Effector memory CD4-positive, alpha-beta T cell (primary cell): ENCODE measurements at places on chromosomes 11 and 22.
A peak's percentile ranks its signal among the peaks of the same experiment; 100 is the strongest.

DNA sequence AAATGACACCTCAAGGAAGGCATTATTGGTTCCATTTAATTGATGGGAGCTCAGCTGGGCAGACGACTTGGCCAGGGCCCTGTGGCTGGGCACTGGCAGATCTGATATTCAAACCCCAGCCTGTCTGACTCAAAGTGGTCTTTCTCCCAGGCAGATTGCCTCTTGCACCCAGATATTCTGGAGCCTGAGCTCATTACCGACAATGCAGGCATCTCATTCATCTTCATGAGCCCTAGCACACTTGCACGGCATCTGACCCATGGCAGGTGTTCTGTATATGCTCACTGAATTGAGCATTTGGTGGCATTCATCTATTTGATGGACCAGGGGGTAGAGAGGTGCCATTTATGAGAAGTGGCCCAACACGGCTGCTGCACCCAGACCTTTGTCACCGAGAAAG lies 193.1 kb downstream of the DSCAML1 start:
- H3K27ac ChIP-seq = no peak overlapping the region
- H3K4me1 ChIP-seq = no peaks in the 10 kb centered on the region
- H3K27me3 ChIP-seq = no peaks in the 10 kb centered on the region
- H3K36me3 ChIP-seq = no peaks in the 10 kb centered on the region
- no peak for DNase-seq
- no peak overlapping the region for H3K4me3 ChIP-seq

- H3K4me3 ChIP-seq = no peak overlapping the region
- no peaks in the 10 kb centered on the region for H3K36me3 ChIP-seq
- H3K4me1 ChIP-seq = no peaks in the 10 kb centered on the region
- H3K27me3 ChIP-seq = no peaks in the 10 kb centered on the region
- H3K27ac ChIP-seq = no peak overlapping the region
- DNase-seq = no peak
These were observed 150.0 kb downstream of the SHANK2 start for GRCh38 chr11:71102251-71102995.

- no peaks in the 10 kb centered on the region for H3K4me1 ChIP-seq
- H3K27me3 ChIP-seq = peaks cover 4% of the 10 kb centered on the region
- no peak for DNase-seq
- no peak overlapping the region for H3K27ac ChIP-seq
- H3K4me3 ChIP-seq = no peak overlapping the region
- no peaks in the 10 kb centered on the region for H3K36me3 ChIP-seq
These were observed 496.0 kb downstream of the MIAT start for GRCh38 chr22:27153386-27153785.

- peaks cover 12% of the 10 kb centered on the region for H3K4me1 ChIP-seq
- no peak overlapping the region for H3K4me3 ChIP-seq
- no peaks in the 10 kb centered on the region for H3K27me3 ChIP-seq
- H3K27ac ChIP-seq = peak overlapping the region; percentile 49
- no peaks in the 10 kb centered on the region for H3K36me3 ChIP-seq
These were observed 70.3 kb downstream of the MAML2 start for GRCh38 chr11:96272529-96273222.

DNA sequence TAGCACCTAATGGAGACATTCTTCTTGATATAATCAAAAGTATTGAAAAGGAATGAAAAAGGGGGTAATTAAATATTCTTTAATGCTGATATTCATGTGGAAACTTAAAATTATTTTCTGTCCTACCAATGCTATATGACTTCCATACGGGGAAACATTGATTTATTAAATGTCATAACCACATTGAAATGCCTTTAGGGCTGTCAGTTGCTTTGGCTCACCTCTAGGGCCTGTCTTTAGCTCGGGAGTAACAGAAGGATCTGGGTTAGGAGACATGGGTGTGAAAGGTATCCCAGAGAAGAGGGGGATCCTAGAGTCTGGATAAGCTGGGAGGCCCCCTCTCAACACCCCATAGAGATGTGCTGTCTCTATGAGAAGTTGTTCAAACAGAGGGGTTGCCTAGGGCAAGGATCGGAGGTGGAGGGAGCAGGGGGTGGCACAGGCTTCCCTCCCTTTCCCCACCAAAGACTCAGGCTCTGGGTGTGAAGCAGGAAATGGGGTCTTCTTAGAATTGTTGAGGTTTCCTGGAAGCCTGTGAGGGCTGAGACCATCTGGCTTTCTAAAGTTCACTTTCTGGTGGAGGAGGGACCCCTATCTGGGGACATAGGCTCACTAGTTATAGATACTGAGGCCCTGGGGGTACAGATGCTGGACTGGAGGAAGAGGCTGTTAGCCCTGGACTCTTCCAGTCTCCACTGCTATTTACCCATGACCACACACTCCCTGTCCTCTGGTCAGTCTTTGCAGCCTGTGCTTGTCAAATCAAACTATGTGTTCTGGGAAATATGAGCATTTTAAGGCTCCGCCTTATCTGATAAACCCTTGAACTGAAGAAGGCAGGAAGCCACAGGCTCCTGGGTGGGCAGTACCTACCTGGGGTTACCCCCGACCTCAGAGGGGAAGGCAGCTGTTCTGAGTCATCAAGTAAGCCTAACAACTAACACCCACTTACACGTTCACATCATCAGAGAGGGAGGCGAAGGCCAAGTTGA lies 55.8 kb upstream of the RRAS2 start:
- H3K27ac ChIP-seq = peak overlapping the region; percentile 35
- H3K4me3 ChIP-seq = no peak overlapping the region
- H3K27me3 ChIP-seq = no peaks in the 10 kb centered on the region
- H3K4me1 ChIP-seq = peaks cover 17% of the 10 kb centered on the region
- no peaks in the 10 kb centered on the region for H3K36me3 ChIP-seq

GRCh38 chr11:86464509-86465221 lies 90.0 kb downstream of the CCDC81 start:
- H3K27ac ChIP-seq = no peak overlapping the region
- no peak overlapping the region for H3K4me3 ChIP-seq
- H3K36me3 ChIP-seq = no peaks in the 10 kb centered on the region
- DNase-seq = no peak

GRCh38 chr11:56842814-56843794 lies 94.6 kb upstream of the OR9G4 start:
- no peaks in the 10 kb centered on the region for H3K4me1 ChIP-seq
- H3K27me3 ChIP-seq = no peaks in the 10 kb centered on the region
- no peak for DNase-seq
- H3K4me3 ChIP-seq = no peak overlapping the region

DNA sequence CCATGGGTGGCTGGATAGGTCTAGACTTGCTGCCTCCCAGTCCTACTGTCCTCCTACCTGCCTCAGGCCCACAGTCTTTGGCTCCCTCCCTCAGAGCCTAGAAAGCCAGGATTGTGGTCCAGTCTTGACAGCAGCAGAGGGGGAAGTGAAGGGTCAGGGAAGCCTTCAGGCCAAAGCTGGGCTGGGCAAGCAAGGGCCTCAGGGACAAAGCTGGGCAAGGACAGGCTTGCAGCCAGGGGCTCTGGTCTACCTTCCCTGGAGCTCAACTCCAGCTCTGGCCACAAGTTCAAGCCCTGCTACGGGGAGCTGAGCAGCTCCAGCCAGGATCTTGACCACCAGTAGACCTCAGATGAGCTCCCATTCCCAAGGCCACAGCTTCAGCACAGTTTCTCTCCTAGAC lies 14.9 kb downstream of the LMO1 start:
- H3K27ac ChIP-seq = no peak overlapping the region
- no peaks in the 10 kb centered on the region for H3K4me1 ChIP-seq
- no peaks in the 10 kb centered on the region for H3K36me3 ChIP-seq
- no peak for DNase-seq
- no peaks in the 10 kb centered on the region for H3K27me3 ChIP-seq

DNA sequence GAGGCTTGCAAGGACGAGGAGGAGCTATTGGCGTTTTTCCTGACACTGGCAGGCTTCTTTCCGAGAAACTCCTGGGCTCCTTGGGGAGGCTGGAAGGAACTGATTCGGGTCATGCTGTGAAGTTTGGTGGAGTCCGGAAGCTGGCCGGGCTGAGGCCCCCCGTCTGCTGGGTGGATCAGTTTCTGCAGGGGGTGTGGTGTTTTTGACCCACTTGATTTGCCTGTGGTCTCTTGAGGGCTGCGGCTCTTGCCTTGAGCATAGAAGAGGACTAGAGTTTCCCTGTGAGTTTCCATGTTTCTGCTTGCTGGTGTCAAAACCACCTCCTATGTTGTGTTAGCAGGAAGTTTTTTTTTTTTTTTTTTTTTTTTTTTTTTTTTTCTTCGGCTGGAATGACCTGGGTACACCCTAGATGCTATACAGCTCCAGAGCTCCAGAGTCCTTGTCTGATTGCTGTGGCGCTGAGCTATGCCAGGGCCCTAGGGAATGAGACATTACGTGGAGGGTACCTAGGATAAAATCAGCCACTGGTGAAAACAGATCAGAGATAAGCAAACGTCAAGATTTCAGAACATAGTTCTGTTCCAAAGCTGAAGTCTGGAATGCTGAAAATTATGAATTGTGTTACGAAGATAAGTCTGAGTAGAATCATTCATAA lies 728 bp downstream of the TBC1D22A start:
- peak overlapping the region; percentile 86 for H3K4me3 ChIP-seq
- no peaks in the 10 kb centered on the region for H3K27me3 ChIP-seq
- H3K36me3 ChIP-seq = no peaks in the 10 kb centered on the region
- DNase-seq = peak; percentile 35

DNA sequence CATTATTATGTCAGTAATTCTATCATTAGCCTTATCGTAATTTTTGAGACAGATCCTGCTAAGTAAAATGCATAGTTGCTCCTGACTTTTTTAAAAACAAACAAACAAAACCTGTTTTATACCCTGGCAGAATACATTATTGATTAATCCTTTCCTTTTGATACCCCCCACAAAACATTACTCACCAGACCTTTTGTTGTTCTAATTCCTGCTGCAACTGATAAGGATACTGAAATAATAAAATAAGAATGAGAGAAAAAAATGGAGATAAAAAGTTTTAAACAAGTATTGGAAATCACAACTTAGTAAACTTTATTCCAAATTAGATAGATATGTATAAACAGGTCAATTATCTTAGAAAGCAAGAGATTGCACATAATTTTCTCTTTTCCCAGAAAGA lies 28.6 kb downstream of the MS4A4E start:
- no peaks in the 10 kb centered on the region for H3K4me1 ChIP-seq
- no peak overlapping the region for H3K4me3 ChIP-seq
- H3K27me3 ChIP-seq = no peaks in the 10 kb centered on the region
- no peaks in the 10 kb centered on the region for H3K36me3 ChIP-seq
- H3K27ac ChIP-seq = no peak overlapping the region

DNA sequence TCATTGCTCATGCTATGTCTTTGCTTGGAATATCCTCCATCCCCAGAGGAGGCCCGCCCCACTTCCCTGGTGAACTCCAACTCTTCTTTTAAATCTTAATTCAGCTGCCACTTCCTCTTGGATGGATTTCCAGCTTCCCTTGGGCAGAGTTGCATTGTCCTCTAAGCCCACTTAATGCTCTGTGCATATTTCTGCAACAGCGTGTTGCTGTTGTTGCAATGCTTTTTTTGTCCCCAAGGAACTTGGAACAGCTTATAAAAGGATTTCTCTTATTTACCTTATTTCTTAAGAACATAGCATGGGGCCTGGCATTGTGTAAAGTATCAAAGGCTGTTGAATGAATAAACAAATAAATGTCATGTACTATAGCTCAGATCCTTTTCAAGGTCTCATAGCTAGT lies 507.4 kb downstream of the METTL15 start:
- H3K4me1 ChIP-seq = no peaks in the 10 kb centered on the region
- no peaks in the 10 kb centered on the region for H3K36me3 ChIP-seq
- no peak overlapping the region for H3K27ac ChIP-seq
- no peaks in the 10 kb centered on the region for H3K27me3 ChIP-seq
- DNase-seq = no peak

DNA sequence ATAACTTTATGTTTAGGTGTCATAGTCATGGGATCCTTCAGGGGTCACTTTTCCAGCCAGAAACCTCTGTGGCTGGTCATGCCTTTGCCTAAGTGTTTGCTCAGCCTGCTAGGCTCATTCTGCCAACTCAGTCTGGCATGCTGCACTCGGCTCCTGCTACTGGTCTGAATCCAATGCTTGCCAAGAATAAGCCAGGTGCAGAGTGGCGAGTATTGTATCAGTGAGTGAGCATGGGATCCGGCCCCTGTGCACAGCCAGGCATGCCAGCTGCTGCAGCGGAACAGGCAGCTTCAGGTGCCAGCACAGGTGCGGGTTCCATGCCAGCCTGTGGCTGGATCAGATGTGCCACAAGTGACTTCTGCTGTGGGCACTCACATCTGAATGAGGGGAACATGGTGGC lies 1269.3 kb upstream of the CNTN5 start:
- H3K27me3 ChIP-seq = no peaks in the 10 kb centered on the region
- no peak overlapping the region for H3K4me3 ChIP-seq
- no peaks in the 10 kb centered on the region for H3K4me1 ChIP-seq
- DNase-seq = no peak
- H3K27ac ChIP-seq = no peak overlapping the region

- H3K27ac ChIP-seq = peak within 1 kb of the TSS; percentile 87
- H3K36me3 ChIP-seq = peaks cover 4% of the 10 kb centered on the region
- DNase-seq = peak; percentile 58
- H3K4me3 ChIP-seq = peak within 1 kb of the TSS; percentile 86
These were observed at the start of gene CYTH4 for GRCh38 chr22:37282385-37282677. Gene CYTH4 (plus strand): TSS chr22:37282508. CDS start chr22:37282570, 62 bp downstream.

- H3K27ac ChIP-seq = no peak overlapping the region
- DNase-seq = no peak
- no peak overlapping the region for H3K4me3 ChIP-seq
- no peaks in the 10 kb centered on the region for H3K27me3 ChIP-seq
- no peaks in the 10 kb centered on the region for H3K36me3 ChIP-seq
- H3K4me1 ChIP-seq = no peaks in the 10 kb centered on the region
These were observed 79.9 kb downstream of the GRAMD1B start for GRCh38 chr11:123509737-123510578.

GRCh38 chr11:117175781-117176180 lies 2.8 kb upstream of the SIDT2 start:
- no peak overlapping the region for H3K27ac ChIP-seq
- H3K4me1 ChIP-seq = peaks cover 20% of the 10 kb centered on the region
- no peak for DNase-seq
- no peak overlapping the region for H3K4me3 ChIP-seq
- H3K36me3 ChIP-seq = no peaks in the 10 kb centered on the region

- no peak for DNase-seq
- no peaks in the 10 kb centered on the region for H3K27me3 ChIP-seq
- H3K36me3 ChIP-seq = no peaks in the 10 kb centered on the region
- H3K27ac ChIP-seq = no peak overlapping the region
- H3K4me3 ChIP-seq = no peak overlapping the region
- H3K4me1 ChIP-seq = no peaks in the 10 kb centered on the region
These were observed 22.5 kb downstream of the LRP4 start for GRCh38 chr11:46895821-46896220.

- no peaks in the 10 kb centered on the region for H3K36me3 ChIP-seq
- H3K4me1 ChIP-seq = no peaks in the 10 kb centered on the region
- H3K27ac ChIP-seq = no peak overlapping the region
- no peaks in the 10 kb centered on the region for H3K27me3 ChIP-seq
- no peak for DNase-seq
These were observed 3.4 kb upstream of the OR8I2 start for GRCh38 chr11:56089697-56090096.

GRCh38 chr22:44128958-44129618 lies 51.6 kb upstream of the PARVG start:
- DNase-seq = no peak
- no peak overlapping the region for H3K27ac ChIP-seq
- H3K4me3 ChIP-seq = no peak overlapping the region
- H3K4me1 ChIP-seq = no peaks in the 10 kb centered on the region

GRCh38 chr11:78112582-78113275 lies 26.7 kb downstream of the ALG8 start:
- no peak for DNase-seq
- H3K4me1 ChIP-seq = no peaks in the 10 kb centered on the region
- no peak overlapping the region for H3K4me3 ChIP-seq
- H3K27me3 ChIP-seq = no peaks in the 10 kb centered on the region
- H3K36me3 ChIP-seq = peaks cover 3% of the 10 kb centered on the region
- no peak overlapping the region for H3K27ac ChIP-seq

- no peak overlapping the region for H3K27ac ChIP-seq
- no peaks in the 10 kb centered on the region for H3K4me1 ChIP-seq
- H3K36me3 ChIP-seq = peaks cover 32% of the 10 kb centered on the region
- no peaks in the 10 kb centered on the region for H3K27me3 ChIP-seq
These were observed 59.1 kb downstream of the PDHX start for GRCh38 chr11:34975482-34975881.
